ENCODE measurements at places on chromosomes 7 and 10.

DNA sequence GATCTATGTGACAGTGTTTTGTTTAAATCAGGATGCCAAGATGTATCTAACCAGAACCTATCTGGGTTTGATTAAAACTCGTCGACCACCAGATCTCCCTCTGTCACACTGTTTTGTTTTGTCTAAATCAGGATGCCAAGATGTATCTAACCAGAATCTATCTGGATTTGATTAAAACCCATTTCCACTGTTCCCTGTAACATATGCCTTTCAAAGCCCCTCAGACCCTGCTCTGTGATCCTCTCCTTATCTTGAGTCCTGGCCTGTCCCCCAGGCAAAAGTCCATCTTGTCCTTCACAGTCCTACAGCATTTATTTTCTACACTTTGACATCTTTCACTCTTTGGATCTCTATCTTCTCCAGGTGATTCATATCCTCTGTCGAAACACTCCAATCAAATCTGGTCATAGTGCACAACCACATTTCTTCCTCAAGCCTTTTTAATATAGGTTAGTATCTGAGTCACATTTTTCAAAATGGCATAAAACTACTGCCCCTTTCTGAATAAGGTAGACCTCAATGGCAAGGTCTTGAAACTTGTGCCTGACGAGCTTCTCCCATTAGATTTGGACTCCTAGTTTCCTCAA, 32.5 kb downstream of the ERLIN1 start:
- no peak for DNase-seq

GRCh38 chr10:103814626-103815370, 40.6 kb downstream of the SH3PXD2A start:
- no peak for DNase-seq

DNA sequence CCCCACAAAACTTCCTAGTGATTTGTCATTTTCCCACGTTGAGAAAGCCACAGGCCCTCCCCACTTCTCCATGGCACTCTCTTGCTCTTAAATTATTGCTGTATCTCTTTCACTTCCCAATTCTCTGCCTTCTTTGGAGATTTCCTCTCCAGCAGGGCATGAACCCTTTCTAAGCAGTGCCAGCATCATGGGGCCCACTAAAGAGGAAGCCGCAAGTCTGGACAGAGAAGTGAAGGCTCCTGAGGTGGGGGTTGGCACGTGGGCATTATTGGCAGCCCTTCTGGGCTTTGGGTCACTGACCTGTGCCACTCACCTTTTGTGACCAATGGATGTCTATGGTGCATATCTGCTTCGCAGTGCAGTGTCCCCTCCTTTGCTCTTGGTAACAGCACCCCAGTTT, 97.7 kb upstream of the TCF7L2 start:
- DNase-seq, result no peak

GRCh38 chr10:3199488-3199887, 26.9 kb upstream of the PITRM1 start:
- no peak for DNase-seq

DNA sequence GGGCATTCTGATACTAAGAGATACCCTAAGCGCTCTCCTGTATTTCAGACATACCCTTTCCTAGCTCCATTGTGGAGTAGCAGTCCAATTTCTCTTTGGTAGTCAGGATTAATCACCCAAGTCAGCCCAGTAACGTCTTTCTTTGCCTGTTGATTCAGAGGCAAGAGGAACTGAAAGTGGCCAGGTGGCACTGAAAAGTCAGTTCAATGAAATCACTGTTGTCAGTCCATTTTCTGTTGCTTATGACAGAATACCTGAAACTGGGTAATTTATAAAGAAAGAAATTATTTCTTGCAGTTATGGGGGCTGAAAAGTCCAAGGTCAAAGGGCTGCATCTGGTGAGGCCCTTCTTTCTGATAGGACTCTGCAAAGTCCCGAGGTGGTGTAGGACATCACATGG, 40.2 kb downstream of the ANKRD61 start:
- DNase-seq, result no peak

GRCh38 chr10:17588420-17588819, 28.8 kb downstream of the HACD1 start:
- no peak for DNase-seq

- DNase-seq, result no peak
Observed at GRCh38 chr10:76309741-76310587, 878.5 kb downstream of the LRMDA start.

- DNase-seq, result no peak
Observed at GRCh38 chr7:103902917-103903316, 86.5 kb downstream of the RELN start.

DNA sequence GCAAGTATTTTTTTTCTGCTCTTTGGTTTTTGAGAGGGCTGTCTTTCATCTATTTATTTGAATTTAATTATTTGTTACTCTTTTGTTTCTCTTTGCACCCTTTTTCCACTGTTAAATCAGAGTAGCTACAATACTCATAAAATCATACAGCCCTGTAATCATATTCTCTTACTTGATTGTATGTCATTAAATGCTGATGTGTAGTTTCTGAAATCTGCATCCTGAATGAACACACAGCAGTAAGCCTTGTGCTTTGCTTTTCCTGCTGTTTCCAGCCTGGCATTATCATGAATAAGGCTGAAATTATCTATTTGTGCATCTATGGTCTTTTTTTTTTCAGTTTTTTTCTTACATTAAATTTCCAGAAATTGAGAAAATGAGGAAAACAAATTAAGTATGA, 4.1 kb downstream of the LRRC18 start:
- DNase-seq, result no peak

- no peak for DNase-seq
Observed at GRCh38 chr7:150372271-150373048, 3.8 kb downstream of the REPIN1 start.
